DND-41 (cell line): ENCODE measurements at places on chromosomes 4 and X.

DNA sequence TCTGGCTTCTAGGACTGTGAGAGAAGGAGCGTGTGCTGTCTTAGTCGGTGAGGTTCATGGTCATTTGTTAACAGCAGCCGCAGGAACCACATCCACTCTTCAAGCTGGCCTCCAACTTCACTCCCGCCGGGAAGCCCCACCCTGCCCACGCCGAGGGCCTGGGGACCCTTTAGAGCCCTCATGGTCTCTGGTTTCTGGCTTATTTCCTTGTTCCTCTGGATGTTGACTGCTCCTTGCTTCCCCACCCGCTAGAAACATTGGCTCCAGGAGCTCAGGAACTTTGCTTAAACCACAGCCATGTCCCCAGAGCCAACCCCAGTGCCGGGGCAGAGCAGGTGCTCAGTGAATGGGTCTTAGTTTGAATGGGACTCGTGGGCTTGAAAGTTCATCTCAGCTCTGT lies 40.8 kb downstream of the HTRA3 start:
- DNase-seq, result no peak

DNA sequence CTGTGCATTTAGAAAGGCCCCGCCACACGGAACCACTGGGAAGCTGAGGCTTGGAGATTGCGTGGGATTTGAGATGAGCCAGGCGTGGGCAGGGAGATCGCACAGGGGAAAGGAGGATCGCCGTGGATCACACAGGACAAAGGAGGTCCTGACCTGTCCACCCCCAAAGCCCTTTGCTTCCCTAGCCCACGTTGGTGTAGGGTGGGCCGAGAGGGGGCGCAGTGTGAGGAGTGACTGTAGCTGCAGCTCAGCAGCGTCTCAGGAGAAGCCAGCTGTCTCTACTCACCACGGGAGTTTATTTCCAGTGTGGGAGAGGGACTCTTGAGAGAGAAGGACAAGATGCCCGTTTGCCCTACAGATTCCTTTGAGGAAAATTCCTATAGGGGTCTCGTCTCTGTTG lies 62.1 kb downstream of the TBL1X start:
- DNase-seq, result no peak

DNA sequence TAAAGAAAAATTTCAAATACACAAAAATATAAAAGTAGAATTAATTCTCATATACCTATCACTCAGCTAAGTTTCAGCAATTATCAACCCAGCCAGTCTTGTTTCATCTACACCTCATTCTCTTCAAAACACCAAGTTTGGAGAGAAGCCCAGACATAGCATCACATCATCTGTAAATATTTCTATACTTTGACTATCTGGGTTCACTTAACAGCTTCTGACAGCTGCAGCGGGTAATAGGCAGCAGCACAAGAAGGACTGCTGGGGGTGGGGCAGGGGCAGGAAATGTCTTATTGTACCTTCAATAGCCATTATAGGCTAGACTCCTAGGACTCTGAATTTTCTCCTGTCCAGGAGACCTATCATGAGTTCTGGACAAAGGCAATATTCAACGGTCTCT lies 54.1 kb downstream of the PHF8 start:
- DNase-seq, result no peak

DNA sequence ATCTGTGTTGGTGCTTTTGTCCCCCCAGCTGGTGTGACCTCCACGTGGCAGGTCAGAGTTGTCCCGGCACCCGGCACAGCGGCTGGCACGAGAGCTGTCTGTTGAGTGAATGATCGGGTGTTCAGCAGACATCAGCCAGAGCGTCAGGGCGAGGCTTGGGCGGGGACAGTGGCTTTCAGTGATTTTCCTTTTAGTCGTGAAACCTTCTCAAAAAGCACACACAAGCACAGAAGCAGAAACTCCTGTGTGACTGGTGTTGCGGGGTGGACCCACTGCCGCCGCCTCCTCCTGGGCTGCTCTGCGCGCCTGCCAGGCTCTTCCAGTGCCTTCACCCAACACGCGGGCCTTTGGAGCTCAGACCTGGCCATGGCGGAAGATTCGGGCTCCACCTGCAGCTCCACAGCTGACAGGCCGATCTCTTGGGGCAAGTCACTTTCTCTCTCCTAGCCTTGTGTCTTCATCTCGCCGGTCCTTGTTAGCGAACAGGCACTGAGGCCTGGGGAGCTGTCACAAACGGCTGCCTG lies 51.4 kb upstream of the HGFAC start:
- no peak for DNase-seq

GRCh38 chr4:120277391-120277790 lies 210.7 kb upstream of the MAD2L1 start:
- DNase-seq, result no peak

DNA sequence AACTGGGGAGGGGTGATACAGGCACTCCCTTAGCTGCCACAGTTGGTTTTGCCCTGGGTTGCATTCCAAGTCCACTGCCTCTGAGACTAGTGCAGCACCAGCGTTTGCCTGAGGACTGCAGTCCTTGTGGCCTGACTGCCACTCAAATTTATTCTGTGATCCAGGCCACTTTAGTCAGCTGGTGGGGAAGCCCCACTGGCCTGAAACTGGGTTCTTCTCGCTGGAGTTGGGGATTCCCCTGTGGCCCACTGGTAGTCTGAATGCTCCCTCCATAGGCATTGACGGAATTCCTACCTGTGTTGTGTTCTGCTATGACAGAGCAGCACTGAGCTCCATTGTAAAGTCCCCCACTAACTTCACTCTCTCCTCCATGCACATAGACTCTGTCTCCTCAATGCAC lies 63.8 kb downstream of the PTPN13 start:
- DNase-seq, result no peak

DNA sequence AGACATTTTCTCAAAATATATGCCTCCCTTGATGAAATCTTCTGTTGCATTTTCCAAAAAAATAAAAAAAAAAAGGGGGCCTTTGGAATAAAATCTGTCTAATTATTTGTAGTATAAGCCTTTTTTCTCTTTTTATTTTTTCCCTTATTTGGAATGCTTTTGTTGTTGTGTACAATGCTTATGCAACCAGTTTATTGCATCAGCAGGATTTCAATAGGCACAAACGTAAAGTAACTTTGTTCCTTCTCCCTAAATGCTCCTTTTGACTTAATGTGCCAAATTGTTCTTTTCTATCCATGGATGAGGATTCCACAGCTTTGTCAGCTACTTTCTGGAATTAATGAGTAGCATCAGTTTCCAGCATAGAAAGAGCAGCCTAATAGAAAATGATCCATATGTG lies 59.6 kb upstream of the HPGD start:
- DNase-seq, result no peak

- DNase-seq, result no peak
These were observed 407.1 kb downstream of the HNRNPD start for GRCh38 chr4:81966676-81967075.

GRCh38 chrX:150693725-150694574 lies 754 bp downstream of the MTMR1 start:
- DNase-seq, result peak; percentile 93

DNA sequence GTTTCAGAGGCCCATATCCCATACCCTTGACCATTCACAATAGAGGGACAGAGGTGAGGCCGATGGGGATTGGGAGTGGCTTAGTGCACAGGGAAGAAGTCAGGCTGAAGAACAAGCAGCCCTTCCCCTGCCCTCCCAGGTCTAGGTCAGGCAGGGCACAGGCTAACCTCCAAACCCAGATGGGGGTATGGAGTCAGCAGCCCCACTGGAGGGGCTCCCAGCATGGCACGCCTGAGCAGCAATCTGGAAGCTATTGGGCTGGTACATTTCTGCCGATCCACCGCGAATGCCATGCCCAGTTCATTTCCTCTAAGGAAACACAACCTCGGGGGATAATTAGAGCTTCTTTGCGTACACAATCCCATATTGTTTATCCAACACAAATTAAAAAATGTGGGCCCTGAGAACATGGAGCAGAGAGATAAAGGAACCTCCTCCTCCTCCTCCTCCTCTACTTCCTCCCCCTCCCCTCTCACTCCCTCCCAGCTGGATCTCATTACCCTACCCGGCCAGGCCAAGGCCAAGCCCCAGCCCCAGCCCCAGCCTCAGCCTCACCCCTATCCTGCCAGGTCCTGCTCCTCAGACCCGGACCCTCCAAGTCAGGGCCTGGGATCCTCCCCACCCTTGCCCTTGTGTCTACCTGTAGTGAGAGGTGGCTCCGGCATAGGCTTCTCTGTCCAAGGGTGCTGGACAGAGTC lies 83.0 kb downstream of the PJA1 start:
- DNase-seq, result no peak

- DNase-seq, result no peak
These were observed 101.5 kb downstream of the RCHY1 start for GRCh38 chr4:75412746-75413145.

- DNase-seq, result no peak
These were observed 93.6 kb downstream of the HHIP start for GRCh38 chr4:144739511-144740033.

DNA sequence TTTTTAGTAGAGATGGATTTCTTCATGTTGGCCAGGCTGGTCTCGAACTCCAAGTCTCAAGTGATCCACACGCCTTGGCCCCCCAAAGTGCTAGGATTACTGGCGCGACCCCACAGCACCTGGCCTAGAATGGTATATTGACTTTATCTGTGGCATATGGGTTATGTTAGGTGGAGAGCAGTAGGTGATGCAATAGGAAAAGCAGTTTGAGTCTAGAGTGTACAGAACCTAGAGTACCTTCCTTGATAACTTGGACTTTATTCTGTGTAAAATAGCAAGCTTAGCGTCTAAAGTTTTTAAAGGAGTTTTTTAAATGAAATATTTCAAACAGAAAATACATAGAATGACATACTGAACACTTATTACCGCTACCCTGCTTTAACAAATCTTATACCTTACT lies 312.0 kb upstream of the ZCCHC13 start:
- no peak for DNase-seq

DNA sequence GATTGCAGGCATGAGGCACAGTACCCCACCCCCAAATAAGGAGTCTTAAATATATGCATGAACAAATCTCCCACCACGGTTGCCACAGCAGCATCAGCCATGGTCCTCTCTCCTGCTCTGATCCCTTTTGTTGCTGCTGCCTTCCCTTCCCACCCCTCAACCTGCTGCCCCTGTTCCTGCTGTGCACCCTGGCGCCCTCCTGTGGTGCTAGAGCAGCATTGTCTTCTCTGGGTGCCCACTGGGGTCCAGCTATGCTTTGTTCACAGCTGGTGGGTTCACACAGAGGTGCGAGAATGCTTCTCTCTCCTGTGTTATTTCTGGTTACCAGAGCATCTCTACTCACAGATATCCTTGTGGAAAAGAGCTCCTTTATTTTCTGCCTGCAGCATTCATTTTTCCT lies 116.2 kb downstream of the GATB start:
- DNase-seq, result peak; percentile 43

- no peak for DNase-seq
These were observed 67.0 kb upstream of the MSX1 start for GRCh38 chr4:4792466-4792865.

- no peak for DNase-seq
These were observed 426.8 kb downstream of the HNRNPD start for GRCh38 chr4:81946996-81947395.

GRCh38 chr4:94621491-94622080 lies 136.2 kb upstream of the BMPR1B start:
- DNase-seq, result peak; percentile 42

DNA sequence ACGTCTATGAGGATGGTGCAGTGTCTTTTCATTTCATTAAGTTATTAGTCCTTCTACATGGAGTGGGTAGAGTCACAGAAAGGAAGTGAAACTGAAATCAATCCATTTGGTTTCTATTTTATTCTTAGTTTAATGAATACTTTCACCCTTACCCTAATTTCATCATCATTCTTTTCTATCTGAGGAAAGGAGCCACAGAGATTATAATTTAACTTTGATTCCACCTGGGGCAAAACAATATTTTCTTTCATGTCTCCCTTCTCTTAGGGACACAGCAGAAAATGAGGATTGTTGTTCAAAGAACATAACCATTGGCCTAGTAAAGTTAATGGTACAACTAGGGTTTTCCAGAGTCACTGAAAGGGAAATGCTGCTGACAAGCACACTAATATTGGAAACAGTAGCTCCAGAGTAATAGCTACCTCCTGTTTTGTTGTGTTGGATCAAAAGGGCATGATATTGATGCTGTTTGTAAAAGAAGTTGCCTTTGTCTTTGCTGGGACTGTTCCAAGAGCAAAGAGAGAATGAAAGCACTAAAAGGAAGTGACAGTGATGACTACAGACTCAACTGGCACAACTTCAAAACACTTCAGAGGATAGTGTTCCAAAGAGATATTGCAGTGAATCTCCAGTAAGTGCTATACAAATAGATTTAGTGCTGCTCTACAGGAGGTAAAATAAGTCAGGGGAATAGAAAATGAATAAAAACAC lies 247.1 kb upstream of the PITX2 start:
- no peak for DNase-seq

GRCh38 chr4:40702800-40703151 lies 47.0 kb upstream of the NSUN7 start:
- DNase-seq, result no peak

DNA sequence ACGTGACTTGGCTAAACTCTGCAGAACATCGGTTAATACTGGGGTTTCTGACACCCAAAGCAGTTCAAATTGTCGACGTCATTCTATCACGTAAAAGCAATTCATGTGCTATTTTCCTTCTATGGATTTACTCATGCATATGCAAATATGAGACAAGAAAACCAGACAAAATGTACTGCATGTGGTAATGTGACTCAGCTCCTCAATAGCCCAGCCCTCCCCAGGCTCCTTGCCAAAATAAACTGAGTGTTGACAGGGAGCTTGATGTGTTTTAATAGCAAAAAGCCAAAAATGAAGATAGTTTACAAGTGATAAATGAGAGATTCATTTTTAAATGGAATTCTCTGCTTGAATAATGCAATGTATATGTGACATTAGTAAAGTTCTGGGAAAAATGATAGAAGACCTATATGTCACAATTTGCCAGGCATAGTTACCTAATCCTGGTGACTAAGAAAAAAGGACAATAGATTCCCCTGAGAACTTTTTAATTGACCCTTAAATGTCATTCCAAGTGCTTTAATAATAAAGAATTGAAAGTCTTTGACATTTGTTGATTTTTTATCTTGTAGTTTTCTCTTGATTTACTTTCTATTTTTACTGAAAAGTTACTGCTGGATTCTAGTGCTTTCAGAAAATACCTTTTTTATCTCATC lies 1700.6 kb upstream of the TENM3 start:
- no peak for DNase-seq

- no peak for DNase-seq
These were observed 56.0 kb downstream of the SPRY1 start for GRCh38 chr4:123452616-123453015.

DNA sequence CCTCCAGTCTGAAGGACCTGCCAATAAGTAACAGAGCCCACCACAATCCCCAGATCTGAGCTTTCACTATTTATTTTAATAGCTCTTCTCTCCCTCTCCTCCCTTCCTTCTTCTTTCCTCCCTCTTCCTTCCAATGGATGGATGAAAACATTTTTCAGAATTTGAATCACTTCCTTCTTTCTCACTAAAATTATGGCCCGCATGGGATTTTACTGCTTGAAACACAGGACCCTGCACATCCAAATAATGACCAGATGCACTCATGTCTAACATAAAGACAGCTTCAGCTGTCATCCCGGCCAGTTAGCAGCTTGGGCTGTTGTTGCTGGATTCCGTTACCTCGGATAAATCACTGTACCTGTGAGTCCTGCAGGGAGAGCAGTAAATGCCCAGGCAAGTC lies 5.4 kb upstream of the PHEX start:
- DNase-seq, result no peak
